CD4-positive, alpha-beta T cell treated with Interleukin-1 beta for 1 hour (primary cell): ENCODE measurements at places on chromosomes 4 and X.

- no peak for DNase-seq
Measured at GRCh38 chr4:52103319-52103718, 52.2 kb downstream of the SPATA18 start.

DNA sequence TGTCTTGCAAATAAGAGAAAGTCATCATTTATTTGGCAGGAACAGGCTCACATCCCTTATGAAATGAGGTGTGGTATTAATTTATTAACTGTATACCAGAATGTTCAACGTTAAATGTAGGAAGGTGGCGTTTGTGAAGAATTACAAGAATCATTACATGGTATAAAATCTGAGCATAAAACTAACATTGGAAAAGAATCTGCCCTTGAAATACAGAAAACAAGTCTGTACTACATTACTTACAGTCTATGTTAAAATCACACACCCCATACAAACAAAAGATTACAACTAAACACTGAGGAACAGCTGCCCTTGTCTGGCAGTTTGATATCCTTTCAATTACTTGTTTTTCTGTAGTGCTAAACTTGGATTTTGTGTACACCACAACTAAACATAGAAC, 131.1 kb downstream of the DCHS2 start:
- no peak for DNase-seq

GRCh38 chr4:62199291-62199810, 999.2 kb downstream of the ADGRL3 start:
- DNase-seq: no peak

DNA sequence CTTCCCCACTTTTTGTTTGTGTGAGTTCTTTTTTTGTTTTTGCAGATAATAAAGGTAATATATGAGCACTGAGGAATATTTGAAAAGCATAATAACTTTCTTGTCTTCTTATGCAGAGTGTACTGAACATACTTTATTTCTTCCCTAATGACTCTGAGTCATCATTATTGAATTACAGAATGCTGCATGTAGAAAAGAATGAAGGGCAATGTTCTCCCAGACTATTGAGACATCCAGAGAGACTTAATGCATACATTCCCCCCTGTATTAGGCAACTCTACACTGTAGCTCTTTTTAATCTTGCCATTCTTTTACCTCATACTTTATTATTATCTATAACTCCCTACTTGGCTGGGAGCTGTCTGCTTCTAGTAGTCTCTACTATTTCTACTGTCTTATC, 240.5 kb upstream of the ANKRD50 start:
- no peak for DNase-seq

- DNase-seq: no peak
Measured at GRCh38 chrX:153190381-153190780, 11.3 kb downstream of the MAGEA1 start.

DNA sequence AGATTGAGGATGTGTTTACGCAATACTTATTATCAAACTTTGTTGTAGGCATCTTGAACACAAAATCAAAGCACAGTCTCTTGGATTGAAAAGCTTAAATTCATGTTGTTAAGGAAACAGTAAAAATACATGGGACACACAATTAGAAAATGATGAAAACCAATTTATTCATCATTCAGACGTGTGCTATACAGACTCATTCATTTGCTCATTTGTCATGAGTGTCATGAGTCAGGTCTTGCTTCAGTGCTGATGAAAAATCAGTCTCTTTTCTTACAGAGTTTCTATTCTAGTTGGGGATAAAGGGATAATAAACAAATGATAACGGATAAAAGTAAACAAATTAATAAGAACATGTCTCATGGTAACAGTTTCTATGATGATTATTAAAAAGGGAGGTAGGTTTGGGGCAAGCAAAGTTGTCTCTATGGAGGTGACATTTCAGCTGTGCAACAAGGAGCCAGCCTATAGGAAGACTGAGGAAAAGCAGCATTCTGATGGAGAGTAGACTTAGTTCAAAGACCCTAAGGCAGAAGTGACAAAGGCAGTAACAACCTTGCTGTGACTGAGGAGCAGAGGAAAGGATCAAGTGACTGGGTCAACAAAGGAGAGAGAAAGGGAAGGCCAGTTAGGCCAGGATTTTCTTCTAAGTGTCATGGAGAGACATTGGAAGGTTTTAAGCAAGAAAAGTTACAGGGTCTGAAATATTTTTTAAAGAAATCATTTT, 224.0 kb upstream of the HHIP start:
- DNase-seq: no peak

DNA sequence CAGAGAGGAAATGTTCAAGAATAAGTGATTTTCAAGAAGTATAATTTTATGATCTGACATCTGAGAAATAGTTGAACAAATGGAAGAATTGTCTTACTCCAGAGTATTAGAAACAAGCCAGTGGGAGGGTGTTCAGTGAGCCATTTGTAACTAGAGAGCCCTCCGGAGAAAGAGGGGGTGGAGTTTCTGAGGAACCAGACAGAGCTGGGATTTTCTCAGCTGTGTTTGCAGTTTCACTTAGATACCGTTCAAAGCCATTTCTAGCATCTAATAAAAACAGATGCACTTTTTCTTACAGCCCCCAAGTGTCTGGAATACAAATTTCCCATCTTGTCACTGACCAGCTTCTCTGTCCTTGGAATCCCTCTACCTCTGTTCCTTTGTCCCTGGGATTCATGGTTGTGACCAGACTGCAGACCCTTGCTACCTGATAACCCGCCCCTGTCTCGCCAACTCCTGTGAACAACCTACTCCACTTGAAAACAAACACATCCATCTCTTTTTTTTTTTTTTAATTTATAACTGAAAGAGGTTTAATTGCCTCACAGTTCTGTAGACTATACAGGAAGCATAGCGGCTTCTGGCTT, 132.8 kb upstream of the KLF3 start:
- DNase-seq: no peak

- peak; percentile 48 for DNase-seq
Measured at GRCh38 chr4:54683616-54684346, 26.0 kb downstream of the KIT start.

DNA sequence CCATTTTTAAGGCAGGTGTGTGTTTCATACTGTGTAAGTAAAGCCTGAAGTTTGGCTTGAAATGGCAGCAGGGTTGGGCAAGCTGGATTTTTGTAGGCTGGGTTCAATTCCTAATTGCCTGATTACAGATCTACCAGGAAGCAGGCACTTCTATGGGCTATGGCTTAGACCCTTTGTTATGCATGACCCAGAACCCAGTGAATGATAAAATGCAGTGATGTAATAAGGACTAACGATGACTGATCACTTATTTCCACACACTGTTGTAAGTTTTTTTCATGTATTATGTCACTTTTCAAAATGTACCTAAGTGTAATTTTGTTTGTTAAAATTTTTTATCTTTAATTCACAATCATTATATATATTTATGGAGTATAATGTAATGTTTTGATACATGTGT, 8.6 kb downstream of the LANCL3 start:
- no peak for DNase-seq

DNA sequence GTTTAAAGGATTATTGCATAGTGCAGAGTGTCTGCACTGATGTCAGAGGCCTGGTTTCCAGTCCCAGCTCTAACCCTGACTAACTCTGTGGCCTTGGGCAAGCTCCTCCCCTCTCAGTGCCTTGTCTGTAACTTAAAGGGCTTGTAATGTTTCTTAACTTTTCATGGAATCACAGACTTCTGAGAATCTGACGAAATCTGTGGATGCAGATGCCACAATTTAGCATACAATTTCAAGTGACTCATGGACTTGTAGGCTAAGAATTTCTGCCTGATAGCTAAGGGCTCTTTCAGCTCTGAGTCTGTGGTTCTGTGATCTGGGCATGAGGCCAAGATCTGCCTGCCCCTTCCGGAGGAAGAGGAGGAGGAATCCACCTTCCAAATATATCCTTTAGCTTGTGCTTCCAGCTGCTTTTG, 236.9 kb downstream of the AR start:
- no peak for DNase-seq

DNA sequence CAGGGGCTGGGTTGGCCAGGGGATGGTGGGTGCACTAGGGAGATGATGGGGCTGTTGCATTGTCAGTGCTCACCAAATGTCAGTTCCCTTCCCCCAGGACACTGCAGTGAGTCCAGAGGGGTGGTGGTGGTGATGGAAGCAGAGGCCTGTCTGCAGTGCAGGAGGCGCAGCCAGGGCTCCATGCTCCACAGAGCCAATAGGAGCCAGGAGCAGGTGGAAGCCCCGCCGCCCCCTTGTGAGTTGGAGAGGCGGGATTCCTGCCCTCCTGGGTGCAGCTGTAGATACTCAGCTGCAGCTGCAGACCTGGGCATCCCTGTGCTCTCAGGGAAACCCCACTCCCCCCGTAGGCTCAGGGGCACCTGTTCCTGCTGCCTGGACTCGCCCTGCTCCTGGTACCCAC, 284.7 kb downstream of the EVC2 start:
- DNase-seq: no peak

- no peak for DNase-seq
Measured at GRCh38 chrX:33273535-33273934, 62.2 kb upstream of the DMD start.

GRCh38 chr4:150962245-150962644, 52.8 kb downstream of the LRBA start:
- no peak for DNase-seq

- no peak for DNase-seq
Measured at GRCh38 chrX:133314281-133314680, 96.1 kb upstream of the TFDP3 start.

- DNase-seq: no peak
Measured at GRCh38 chr4:18109676-18110075, 88.1 kb upstream of the LCORL start.

- no peak for DNase-seq
Measured at GRCh38 chrX:28848707-28849106, 261.5 kb downstream of the IL1RAPL1 start.

- no peak for DNase-seq
Measured at GRCh38 chrX:70132224-70132623, 1.0 kb upstream of the IGBP1 start.

DNA sequence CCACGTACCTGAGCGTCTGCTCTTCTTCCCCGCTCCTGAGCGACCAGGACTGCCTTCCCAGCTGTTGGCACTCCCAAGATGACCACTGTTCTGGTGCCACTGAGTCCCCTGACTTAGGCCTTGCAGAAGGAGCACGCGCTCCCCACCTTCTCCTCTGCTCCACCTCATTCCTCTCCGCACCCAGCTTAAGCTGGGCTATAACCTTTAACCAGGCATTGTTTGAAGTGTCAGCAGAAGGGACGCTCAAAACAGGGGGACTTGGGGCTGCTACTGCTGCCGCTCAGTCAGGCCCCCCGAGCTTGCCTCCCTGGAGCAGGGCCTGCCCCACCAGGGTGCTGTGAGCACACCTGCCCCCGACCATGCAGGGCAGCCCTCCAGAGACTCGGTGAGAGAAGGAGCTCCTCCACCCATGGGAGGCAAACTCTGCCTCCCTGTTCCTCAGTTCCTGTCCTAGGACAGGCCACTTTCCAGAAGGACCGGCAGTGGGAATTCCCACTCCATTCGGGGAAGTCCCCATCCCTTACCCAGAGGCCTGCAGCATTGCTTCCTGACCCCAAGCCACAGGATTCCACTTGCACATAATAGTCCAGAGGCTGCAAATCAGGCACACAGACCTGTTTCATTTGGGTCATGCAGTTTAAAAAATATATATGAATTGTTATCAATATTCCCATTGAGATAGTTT, 99.7 kb upstream of the ENPP6 start:
- no peak for DNase-seq

- no peak for DNase-seq
Measured at GRCh38 chr4:82225030-82225429, 148.8 kb downstream of the HNRNPD start.

DNA sequence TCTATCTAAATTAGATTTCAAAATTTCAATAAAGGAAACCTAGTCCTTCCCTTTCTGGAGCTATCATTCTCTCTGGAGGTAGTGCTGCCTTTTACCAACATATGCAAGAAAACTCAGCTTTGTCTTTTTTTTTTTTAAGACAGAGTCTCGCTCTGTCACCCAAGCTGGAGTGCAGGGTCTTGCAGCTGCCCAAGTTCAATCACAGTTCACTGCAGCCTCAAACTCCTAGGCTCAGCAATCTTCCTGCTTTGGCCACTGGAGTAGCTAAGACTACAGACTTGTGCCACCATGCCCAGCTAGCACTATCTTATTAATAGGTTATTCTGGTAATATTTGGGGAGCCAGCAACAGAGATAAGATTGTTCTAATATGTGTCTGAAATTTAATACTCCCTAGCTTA, 12.3 kb downstream of the AASDH start:
- no peak for DNase-seq

DNA sequence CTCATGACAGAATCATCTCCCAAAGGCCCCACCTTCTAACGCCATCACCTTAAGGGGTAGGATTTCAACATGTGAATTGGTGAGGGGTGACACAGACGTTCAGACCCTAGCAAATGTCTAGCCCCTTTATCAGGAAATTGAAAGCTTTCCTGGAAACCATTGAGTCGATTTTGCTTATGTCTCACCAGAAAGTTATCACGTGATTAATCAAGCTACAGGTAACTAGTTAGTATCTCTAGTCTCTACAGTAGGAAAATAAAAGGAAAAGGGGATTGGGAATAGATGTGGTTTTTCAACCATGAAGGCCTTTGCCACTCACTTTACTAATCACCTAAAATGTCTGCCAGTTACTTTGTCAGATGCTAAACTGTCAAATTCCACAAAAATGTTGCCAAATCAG, 1133.0 kb downstream of the PDHA2 start:
- no peak for DNase-seq

GRCh38 chrX:111869639-111870034, 6.3 kb upstream of the TRPC5OS start:
- no peak for DNase-seq

DNA sequence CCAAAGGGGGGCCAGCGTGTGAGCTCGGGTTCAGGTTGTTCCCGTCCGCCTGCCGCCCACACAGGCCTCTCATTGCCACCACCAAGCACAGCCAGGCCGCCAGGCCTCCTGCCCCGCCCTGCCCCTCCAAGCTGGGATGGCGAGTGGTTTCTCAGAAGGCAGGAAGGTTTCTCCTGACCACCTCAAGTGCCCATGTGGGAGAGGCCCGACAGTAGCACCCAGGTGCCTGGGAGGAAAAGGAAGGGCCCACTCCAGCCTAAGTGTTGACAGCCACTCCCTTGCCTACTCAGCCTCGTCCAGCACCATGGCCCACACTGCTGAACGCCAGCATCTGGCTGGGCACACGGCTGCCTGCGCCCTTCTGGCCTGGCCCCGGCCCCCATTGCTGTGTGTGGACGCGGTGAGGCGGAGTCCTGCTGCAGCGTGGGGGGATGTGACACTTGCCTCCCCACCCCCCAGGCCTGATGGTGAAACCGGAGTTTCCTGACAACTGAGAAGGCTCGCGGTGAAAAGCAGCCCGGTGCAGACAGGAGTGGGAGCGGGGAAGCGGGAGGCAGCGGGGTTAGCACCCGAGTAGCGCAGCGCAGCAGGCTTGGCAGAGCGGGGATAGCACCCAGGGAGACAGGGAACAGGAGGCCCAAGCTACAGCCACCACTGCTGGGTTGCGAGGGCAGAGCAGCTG, 19.2 kb downstream of the FLNA start:
- no peak for DNase-seq

- no peak for DNase-seq
Measured at GRCh38 chr4:15771216-15772058, 6.7 kb upstream of the CD38 start.

DNA sequence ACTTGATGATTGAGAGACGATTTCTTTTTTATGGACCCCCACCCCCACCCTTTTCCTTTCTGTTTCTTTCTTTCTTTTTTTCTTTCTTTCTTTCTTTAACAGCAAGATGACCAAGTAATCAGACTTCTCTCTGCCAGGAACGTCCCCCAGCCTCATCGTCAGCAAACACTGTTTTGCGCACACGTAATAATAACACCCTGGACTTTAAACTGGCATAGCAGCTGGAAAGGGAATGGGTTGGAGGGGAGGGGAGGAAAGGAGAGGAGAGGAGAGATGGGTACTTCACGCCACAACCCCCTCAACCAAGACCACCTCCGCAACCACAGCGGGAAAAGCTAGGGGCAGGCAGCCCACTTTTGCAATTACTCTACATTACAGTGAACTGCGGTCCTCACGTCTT, 1.1 kb downstream of the GABRA2 start:
- no peak for DNase-seq
